Stimulated activated CD4-positive, alpha-beta T cell treated with anti-CD3 and anti-CD28 coated beads, Interleukin-15, amount 100 ng/mL, for 1 hour (primary cell): ENCODE measurements at places on chromosomes 3 and 15.

DNA sequence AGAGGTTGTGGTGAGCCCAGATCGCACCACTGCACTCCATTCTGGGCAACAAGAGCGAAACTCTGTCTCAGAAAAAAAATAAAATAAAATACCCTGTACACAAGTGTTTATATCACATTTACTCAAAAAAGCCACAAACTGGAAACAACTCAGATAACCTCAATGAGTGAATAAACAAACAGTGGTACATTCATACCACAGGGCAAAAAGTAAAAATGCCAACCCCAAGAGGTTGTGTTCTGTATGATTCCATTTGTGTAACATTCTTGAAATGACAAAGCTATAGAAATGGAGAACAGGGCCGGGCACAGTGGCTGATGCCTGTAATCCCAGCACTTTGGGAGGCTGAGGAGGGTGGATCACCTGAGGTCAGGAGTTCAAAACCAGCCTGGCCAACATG, 12.9 kb downstream of the EDC3 start:
- DNase-seq, result no peak

DNA sequence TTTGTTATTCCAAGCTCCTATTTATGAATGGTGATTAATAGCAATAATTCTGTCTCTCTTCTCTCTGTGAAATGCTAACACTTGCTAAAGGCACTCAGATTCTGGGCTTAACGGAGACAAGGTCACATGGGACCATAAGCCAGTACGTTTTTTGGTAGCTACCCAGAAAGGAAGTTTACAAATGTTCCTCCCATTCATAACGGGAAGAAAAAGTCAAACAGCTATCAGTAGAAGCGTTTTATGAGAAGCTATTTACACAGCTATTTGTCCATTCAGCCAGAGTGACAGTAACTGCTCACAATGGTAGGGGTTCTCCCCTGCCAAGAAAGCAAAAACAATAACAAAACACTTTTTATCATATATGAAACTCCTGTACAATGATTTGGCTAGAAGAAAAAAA, 51.5 kb downstream of the ZMAT3 start:
- no peak for DNase-seq

DNA sequence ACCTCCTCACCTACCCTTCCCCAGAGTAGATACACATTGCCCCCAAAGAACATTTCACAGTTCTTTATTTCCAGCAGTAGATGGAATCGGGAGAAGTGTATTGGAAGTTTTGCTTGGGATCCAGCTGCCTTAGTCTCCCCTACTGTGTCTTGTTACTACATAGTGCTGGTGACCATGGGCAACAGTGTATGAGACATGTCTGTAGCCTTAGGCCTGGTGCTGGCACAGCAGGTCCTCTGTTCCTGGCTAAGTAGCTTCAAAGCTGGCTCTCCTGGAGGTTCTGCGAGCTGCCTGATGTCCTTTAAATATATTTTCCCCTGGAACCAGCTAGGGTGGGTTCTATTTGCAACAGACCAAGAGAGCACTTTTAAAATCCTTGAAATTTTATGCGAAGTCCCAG, 174.7 kb downstream of the THSD4 start:
- no peak for DNase-seq

DNA sequence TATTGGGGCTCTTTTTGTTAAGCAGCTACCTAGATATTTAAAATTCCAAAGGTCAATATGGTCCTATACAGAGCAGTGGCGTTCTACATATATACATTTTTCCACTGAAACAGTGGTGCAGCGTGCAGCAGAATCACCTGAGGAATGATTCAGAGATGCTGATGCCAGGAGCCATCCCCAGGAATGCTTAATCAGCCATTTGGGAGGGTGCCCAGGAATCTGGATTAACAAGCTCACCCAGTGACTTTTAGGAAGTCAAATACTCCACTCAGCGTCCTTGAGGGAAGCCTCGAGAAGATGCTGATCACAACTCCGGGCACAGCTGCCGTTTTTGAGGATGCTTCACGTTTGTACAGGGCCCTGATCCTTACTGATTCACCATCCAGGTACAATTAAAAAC, 82.6 kb upstream of the ARHGEF3 start:
- no peak for DNase-seq

DNA sequence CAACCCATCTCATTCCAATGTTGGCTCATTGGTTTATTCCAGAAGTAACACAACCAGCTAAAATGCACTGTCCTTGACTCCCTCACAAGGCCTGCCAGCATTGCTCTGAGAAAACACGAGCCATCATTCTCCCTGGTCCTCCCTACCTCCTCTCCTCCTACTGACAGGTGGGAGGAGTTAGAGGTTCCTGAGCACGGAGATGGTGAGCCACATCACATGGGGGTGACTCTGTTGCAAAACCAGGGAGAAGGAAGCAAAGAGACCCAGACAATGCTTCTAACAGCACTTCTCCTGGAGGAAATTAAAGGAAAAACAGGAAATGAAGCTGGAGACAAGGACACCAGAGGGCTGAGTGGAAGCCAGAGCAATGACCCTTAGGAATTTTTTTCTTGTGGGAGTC, 667.4 kb downstream of the NTRK3 start:
- DNase-seq, result no peak

GRCh38 chr15:56371495-56372147, 6.4 kb downstream of the TEX9 start:
- no peak for DNase-seq

DNA sequence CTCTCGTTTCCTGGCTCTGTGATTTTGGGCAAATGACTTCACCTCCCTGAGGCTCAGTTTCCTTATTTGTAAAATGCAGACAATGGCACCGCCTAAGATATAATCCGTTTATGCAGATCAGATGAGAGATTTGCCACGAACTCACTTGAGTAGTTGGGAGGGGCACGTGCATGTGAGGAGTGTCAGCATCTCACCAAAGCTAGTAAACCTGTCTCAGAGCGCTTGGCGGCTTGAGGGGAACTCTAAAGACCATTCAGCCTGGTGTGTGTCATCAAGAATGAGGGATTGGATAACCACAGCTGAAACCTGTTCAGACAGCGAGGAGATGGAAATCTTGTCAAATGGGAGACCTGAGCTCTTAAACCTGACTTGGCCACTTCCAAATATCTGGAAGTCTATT, 48.7 kb downstream of the BDH1 start:
- no peak for DNase-seq

DNA sequence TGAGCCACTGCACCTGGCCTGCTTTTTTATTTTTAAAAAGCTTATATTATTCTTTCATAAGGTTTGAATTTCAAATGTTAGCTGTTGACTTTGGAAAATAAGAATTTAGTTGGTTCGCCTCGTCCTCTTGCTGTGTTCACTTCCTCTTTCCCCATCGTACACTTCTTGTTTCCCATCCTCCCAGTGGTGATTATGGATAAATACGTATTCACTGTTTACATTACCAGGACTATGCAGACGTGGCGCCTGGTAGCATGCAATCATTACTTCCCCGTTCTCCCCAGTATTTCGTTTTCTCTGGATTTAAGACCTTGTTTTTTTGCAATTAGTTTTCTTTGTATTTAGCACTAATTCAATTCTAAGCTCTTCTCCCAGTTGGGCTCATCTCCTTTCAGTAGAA, 70.1 kb downstream of the LMLN start:
- DNase-seq, result no peak

DNA sequence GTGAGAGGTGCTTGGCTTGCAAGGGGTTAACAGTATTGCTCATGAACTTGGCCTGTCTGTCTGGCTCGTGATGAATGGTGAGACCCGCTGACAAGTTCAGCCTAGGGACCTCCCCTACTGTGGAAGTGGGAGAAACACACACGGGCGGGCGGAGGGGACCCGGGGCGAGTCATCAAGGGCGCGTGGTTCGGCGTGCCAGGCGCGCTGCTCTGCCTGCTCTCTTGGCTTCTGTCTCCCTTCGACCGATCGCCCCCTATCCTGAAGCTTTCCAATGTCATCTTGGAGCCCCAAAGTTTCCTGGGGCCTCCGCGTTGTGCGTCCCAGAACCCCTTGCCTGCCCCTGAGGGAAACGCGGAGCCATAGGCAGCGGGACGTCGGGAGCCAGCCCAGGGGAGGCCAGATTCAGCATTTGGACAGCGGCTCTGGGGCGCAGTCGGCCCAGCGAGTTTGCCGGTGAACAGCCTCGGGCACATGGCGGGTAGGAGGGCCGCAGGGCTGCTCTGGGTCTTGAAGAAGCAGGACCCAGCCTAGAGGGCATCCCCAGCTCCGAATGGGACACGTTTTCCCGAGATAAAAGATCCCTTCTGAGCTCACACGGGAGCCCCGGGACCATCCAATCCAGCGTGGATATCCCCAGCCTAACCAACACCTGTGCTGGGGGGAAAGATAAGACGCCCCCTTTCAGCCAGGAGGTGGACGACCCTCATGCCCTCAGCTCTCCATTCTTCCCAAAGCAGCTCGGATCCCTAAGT, 27.0 kb upstream of the POLG start:
- peak; percentile 27 for DNase-seq

DNA sequence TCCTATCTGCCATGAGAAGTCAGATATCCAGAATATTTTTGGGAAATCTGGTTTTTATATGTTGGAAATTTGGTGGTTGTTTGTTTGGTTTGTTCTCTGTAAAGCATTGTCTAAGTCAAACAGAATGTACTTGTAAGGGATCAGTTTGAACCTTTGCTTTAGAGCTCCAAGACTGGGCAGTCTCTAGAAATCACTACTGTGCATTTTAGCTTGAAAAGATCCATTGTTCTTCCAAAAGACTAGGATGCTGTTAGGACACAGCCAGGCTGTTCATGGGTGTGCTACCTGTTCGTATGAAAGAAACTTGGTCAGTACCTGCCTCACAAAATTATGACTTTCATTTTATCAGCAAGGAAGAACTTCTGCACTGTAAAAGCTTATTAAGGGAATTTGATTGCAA, 182.6 kb downstream of the WDR72 start:
- no peak for DNase-seq

DNA sequence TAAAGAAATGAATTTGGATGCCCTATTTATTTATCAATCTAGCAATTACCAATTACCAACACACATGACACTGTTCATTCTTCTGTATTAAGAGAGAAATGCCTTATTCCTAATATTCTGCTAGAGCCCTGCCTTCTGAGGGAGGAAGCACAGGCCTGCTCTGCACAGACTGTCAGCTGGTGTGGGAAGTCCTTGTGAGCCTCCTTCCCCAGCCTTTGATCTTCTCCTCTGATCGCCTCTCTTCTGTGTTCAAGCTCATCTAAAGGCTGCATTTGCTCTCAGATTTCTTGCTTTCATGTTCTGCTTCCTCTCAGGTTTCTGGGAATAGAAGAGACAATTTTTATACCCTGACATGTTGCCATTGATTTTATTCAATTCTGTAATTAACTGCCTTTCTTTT, 290.6 kb upstream of the UMPS start:
- no peak for DNase-seq

DNA sequence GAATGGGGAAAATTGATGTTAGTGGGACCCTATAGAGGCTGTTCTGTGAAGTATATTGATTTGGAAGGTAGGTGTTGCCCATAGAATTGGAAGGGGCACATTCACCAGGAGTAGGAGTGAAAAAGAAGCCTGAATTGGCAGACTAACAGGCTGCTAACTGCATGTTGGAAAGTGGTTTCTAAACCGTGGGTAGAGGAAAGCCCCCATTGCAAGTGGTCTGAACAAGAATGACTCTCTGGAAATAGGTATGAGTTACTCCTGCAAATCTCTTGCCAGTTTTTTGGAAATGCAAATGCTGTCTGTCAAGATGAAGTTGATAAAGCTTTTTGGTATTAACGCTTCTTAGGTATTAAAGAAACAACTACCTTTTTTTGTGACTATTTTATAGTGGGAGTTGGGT, 3.5 kb downstream of the UBE2E1 start:
- DNase-seq, result no peak

DNA sequence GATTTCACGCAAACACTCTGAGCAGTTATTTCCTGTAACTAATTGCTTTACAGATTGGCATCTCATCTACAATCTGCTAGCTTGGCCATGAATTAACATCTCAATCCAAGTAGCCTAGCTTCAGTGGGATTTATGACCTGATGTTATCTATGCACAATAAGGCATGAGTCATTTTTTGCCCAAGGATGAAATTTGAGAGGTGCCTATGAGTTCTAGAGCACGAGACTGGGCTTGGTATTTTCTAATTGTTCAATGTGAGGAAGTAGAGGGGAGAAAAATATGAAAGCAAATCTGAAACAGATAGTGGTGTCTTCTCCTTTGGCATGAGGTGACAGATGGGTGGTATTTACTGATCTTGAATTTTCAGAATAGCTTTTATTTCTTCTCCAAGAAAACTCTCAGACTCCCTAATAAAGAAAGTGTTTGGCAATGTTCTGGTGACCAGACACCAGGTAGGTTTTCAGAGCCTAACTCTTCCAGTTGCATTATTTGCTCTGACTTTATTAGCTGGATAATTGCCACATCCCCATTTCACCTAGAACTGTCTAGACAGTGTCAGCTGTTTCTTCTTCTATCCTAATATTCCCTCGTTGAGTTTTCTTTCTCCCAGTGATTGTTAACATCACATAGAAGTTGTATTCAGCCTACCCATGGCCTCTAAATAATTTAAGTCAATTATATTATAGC, 301.0 kb upstream of the UMPS start:
- DNase-seq, result no peak

DNA sequence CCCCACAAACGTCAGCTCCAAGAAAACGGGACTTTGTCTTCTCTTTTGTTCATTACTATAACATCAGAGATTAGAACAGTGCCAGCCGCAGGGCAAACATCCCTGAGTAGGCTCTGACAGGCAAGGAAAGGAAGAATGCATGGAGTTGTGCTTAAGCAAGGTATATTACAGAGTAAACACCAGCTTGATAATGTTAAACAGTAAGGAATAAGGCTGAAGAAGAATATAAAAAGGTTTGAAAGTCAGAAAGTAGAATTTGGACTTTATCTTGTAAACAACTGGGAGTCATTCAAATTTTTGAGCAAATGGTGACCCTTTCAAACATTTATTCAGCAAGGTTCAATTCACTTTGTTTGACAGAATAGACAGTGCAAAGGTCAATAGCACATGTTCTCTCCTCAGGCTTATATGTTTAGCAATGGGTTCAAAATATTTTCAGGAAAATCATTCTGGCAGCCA, 11.0 kb downstream of the GABPB1 start:
- DNase-seq, result no peak

GRCh38 chr3:69738315-69738714, 949 bp upstream of the MITF start:
- no peak for DNase-seq

DNA sequence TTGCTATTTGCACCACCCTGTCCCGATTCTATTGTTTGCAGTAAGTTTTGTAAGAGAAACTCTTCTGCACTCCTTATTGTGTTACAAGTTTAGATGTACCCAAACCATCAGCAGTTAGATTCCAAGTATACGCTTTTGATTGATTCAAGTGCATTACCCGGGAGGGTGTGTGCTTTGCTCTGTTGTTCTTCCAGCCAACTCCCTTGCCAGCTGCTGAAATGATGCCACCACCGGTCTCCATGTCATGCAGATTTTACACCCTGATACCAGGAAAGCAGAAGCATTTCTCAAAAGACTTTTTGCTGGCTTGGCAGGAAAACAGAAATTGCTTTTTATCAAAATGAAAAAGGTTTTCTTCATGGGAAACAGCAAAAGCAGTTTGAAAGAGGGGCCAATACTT, 1006.6 kb upstream of the CFAP20DC start:
- no peak for DNase-seq

- DNase-seq, result no peak
These were observed 104.1 kb upstream of the LPP start for GRCh38 chr3:188049606-188050530.

GRCh38 chr3:100169201-100169920, 55.1 kb upstream of the FILIP1L start:
- no peak for DNase-seq

GRCh38 chr3:174362556-174362955, 496.6 kb upstream of the NAALADL2 start:
- no peak for DNase-seq

GRCh38 chr3:52317208-52318000, 1.3 kb downstream of the DNAH1 start:
- DNase-seq, result peak; percentile 54
